ENCODE measurements at places on chromosomes 5 and 9. TPM values are rescaled to one million over a fixed set of nuclear protein-coding genes. Genes with fewer than 3 reads are reported as not detected.

TJP2 gene
- total RNA-seq = 58.0 TPM

GRCh38 chr9:93038918-93039317 is 19.6 kb upstream of the SUSD3 start:
- no peak for DNase-seq

- DNase-seq = peak; percentile 73
These were observed 18.4 kb downstream of the FNBP1 start for GRCh38 chr9:130024597-130024994.

- no peak for DNase-seq
These were observed 50.3 kb downstream of the NSD1 start for GRCh38 chr5:177183766-177184360.

- DNase-seq = no peak
These were observed 215.1 kb downstream of the CD180 start for GRCh38 chr5:66981266-66982055.

DNA sequence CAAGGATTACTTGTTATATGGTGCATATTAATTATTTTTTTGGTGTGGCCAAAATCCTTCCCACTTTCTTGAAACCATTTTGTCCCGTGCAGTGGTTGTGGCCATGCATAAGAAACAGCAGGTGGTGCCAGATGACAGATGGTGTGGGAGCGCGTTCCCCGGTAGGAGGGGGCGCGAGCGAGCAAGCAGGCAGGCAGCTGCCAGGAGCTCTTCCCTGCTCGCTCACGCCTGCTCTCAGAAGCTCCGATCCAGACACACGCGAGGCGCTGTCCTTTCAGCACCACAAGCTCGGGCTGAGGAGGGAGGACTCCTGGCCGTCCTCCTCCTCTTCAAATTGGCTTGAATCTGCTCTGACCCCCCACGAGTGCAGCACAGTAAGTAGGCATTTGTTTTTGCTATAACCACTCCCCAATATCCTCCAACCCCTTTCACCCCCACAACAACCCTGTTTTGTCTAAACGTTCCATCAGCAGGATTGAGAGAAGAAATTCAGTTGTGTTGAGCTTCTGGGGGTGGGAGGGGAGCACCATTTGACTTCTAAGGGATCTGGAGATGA is at the start of gene NSG2:
TSS of gene NSG2 (plus strand) at position 237 of the 556 bp plus-strand sequence. CDS start 1,050 bp downstream, outside the sequence.
- DNase-seq = peak; percentile 70

GRCh38 chr5:123617561-123617960 is 105.6 kb downstream of the CSNK1G3 start:
- DNase-seq = no peak

DNA sequence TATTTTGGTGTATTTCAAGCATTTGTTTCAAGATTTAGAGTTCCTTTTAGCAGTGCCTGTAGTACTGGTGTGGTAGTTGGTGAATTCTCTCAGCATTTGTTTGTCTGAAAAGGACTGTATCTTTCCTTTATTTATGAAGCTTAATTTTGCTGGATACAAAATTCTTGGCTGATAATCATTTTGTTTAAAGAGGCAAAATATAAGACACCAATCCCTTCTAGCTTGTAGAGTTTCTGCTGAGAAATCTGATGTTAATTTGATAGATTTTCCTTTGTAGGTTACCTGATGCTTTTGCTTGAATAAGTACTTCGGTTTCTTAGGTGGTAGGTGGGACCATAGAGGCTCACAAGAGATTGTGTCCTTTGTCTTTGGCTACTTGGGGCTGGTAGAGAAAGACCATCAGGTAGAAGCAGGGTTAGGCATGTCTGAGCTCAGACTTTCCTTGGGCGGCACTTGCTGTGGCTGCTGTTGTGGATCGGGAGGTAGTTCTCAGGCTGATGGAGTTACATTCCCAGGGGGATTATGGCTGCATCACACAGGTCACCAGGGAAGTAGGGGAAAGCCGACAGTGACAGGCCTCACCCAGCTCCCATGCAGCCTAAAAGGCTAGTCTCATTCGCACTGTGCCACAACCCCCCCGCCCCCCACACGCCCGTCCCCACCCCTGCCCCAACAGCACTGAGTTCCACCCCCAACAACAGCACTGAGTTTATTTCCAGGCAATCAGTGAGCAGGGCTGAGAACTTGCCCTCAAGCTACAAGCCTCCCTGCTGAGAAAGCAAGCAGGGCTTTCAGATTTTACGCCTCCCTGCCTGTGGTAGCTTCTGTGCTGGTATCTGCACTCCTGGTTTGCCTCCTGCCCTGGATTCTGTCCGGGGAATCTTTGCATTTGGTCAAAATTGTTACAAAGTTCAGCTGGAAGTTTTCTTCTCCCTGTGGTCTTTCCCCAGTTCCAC is 127.1 kb upstream of the GLRA1 start:
- no peak for DNase-seq

DNA sequence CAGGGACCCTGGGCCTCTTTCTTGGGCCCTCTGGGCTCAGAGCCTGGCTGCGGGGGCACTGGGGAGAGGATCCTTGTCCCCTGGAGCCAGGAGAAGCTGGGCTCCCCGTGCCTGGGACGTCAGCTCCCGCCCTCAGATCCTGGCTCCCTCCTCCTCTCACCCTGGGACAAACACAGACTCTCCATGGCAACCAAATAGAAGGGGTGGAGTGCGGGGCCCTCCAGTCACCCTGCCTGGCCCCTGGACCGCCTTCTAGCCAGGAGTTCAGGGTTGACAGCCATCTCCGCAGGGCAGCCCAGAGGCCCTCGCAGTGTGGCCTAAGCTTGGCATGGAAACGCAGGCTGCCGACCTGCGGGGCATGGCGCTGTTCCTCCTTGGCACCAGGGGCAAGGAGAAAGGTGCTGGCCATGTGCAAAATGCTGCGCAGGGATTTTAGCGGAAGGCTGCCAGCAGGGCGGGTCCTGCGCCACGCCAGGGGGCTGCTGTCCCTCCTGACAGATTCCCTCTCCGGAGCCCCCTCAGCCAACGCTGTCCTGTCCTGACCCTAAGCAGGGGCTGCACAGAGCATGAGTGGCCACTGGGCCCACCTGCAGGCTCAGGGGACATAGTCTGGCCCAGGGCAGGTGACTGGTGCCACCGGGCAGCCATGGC is 1.0 kb downstream of the ZDHHC11 start:
- DNase-seq = no peak

DNA sequence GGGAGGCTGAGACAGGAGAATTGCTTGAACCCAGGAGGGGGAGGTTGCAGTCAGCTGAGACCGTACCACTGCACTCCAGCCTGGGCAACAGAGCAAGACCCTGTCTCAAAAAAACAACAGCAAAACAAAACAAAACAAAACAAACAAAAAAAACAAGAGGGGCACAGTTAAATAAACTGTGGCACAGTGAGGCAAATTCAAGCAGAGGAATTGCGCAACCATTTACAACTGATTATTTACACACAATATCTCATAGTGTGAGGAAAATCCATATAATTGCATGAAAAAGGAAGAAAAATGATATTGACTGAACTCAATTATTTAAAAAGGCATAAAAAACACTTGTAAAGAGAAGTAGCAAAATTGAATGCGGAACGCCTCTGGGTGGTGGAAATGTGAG is 161.5 kb downstream of the CRB2 start:
- no peak for DNase-seq

DNA sequence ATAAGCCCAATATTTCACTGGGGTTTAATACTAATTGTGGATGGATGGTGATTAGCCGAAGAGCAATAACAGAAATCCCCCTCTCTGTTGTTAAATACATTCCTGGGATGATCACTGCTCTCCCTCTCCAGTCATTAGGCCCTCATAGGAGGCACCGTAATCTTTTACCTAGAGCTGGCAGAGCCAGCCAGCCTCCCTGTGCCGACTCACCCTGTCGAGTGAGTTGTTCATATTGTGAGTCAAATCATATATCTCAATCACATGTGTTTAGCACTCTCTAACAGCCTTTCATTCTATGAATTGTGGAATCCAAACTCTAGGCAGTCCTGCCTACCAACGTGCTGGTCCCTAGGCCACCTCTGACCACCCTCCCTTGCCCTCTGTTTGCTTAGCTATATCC is 771.0 kb downstream of the IRX1 start:
- peak; percentile 69 for DNase-seq

DNA sequence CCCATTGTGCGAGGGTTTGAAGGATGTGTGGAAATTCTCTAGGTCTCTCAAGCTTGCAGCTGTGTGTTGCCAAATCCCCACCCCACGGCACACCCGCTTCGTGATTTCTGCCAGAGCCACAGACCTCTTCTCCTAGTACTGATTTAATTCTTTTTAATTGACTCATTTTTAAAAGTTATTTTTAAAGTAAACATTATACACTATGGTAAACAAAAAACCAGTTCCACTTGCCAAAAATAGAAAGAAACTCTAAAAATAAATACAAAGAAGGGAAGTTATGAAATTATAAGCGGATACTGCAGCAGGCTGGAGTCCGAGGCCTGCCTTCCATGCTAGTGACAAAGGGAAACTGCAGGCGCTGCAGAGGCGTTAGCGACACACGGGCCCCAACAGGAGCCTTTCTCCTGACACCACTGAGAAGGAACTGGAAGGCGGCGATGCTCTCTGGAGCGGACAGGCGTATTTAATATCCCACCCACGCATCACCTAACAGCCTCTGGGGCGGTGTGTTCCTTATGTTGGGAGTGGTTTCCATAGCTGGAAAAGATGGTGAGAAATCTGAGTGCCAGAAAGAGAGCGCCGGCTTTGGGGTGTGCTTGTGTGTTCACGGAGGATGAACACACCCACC is 122.5 kb downstream of the COL23A1 start:
- no peak for DNase-seq

Measured in mammary epithelial cell (primary cell).